ENCODE measurements at places on chromosomes 4 and X.

DNA sequence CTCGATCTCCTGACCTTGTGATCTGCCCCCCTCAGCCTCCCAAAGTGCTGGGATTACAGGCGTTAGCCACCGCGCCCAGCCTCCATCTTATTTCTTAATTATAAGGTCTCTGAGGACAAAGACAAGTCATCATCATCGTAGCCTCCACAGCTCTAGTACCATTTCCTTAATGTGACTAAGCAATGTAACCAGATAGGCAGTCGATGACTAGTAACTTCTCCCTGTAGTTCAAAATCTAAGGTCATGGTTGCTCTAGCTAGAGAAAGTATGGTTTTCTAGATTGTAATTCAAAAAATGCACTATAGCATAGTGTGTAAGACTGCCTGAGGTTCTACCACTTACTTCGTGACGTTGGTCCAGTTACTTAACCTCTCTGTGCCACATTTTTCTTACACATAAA, 6.9 kb downstream of the SLC39A8 start:
- DNase-seq = no peak

- DNase-seq = no peak
These were observed 55.0 kb downstream of the LRBA start for GRCh38 chr4:150960079-150960478.

GRCh38 chrX:68821616-68822015, 7.2 kb upstream of the EFNB1 start:
- no peak for DNase-seq

- no peak for DNase-seq
These were observed 357.9 kb downstream of the UNC5C start for GRCh38 chr4:95190751-95191436.

DNA sequence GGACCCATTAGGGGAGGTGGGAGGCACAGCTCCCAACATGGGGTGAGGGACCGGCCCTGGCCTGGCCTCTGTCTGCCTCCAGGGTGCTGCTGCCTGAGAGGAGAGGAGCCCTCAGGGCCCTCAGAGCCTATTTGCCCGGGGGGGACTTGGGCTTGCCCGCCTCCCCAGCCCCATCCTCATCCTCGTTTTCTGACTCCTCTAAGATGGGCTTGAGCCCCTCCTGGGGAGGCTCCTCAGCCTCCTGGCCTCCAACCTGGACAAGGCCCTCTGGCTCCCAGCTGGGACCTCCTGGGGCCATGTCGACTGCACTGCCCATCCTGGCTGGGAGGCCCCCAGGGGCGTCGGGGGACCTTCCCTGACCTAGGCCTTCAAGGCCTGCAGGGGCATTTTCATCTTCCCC, 2.8 kb downstream of the PNMA6F start:
- no peak for DNase-seq

GRCh38 chrX:100680756-100681155, 36.8 kb downstream of the SRPX2 start:
- DNase-seq = no peak

DNA sequence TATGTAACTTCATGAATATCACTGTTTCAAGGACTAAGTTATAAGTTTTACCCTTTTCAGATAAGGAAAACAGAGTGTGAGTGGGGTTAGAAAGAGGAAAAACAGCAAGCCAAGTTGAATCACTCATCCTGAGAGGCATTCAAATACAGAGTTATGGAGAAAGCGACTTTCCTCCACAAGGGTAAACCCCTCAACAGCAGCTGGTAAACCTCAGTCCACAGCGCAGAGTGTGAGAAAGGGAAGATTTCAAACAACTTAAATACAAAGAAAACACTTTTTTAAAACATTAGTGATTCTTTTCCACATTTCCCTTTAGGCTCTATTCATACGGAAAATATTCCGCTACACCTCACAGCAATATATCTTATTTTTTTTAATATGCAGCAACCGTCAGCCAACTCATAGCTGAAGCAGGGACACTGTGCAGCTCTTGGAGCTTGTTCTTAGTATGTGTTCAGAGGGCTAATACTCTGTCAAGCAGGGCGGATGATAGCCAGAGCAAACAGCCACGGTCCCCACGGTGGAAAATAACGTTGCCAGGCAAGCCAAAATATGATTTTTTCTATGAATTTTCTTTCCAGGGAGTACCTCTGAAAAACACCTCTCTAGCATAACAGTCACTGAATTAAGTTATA, 488.9 kb upstream of the FAT1 start:
- DNase-seq = no peak

DNA sequence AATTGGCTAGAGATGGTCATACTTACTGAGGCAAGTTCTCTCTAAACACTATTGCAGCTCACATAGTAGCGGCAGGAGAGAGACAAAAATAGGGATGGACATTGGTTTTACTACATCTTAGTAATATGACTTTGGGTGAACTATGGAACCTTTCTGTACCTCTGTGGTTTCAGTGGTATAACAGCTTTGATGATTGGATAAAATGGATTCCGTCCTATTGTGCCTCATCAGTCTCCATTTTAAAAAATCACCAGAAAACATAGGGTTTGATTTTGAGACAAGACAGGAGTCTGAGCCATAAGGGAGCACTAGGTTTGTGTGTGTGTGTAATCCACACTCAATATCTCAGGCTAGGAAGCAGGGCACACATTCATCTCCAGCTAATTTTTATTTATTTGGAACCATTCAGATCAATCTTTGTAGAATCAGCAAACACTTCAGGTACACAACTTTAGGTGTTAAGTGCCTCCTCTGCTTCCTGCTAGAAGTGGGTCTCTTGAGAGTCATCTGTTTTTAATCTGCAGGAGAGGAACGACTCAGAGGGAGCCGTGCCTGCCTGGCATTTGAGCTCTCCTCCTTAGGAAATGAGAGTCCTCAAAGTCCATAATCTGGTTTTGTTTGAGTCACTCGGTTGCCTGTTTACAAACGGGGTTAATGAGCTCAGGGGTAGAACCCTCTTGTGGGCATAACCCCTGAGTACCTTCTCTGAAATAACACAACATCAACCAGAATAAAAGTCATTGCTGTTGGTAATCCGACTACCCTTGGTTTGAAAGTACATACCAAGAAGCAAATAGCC, 238.5 kb upstream of the BOD1L1 start:
- DNase-seq = no peak

- no peak for DNase-seq
These were observed 1872.6 kb downstream of the ARAP2 start for GRCh38 chr4:34371676-34372075.

- DNase-seq = no peak
These were observed 76.5 kb downstream of the HAUS3 start for GRCh38 chr4:2165391-2165790.

DNA sequence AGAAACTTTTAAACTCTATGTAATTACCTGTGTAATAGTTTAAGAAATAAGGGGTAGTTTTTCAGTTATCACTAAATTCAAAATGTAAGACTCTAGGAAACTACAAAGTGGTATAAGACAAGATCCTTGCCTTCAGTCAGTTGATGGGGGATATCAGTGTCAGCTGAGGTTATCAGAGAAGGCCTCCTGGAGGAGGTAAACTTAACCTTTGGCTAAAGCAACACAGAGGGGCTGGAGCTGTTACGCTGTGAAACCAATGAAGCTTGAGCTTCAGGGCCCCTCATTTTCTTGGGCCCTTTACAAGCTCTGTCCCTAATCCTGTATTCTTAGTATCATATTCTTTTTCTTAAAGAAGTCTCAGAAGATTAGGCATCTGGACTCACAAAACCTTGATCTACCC, 35.9 kb downstream of the FAM13A start:
- DNase-seq = no peak

DNA sequence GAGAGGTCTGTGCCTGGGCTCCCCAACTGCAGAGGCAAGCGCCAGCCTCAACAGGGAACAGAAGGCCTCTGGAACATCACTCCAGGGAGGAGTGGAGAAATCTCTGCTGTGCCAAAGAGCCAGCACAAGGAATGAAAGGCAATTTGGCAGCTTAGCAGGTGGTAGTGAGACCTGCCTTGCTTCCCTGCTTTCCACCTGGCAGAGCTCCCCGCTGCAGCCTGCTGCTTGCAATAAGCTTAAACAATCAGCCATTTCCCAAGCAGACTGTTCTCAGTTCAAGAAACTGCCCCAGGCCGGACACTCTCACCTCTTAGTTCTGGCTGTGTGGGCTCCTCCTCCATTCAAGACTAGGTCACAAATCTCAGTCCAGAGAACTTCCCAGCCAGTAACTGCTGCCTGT, 370.6 kb downstream of the MAGEB5 start:
- DNase-seq = no peak

GRCh38 chrX:71151366-71151765, 6.7 kb downstream of the NLGN3 start:
- DNase-seq = no peak

GRCh38 chrX:4825550-4825949, 1112.1 kb upstream of the PRKX start:
- no peak for DNase-seq

GRCh38 chr4:6379767-6380745, 92.4 kb downstream of the PPP2R2C start:
- DNase-seq = no peak

DNA sequence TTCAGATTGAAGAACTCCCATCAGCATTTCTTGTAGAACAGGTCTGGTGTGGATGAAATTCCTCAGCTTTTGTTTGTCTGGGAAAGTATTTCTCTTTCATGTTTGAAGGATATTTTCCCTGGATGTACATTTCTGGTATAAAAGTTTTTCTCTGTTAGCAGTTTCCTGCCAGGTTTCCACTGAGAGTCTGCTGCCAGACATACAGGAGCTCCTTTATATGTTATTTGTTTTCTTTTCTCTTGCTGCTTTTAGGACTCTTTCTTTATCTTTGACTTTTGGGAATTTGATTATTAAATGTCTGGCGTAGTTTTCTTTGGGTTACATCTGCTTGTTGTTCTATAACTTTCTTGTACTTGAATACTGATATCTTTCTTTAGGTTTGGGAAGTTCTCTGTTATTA, 486.5 kb downstream of the ARAP2 start:
- DNase-seq = no peak

- DNase-seq = no peak
These were observed 83.1 kb downstream of the CC2D2A start for GRCh38 chr4:15552557-15553362.

- no peak for DNase-seq
These were observed 9.4 kb upstream of the MMAA start for GRCh38 chr4:145609481-145610427.

DNA sequence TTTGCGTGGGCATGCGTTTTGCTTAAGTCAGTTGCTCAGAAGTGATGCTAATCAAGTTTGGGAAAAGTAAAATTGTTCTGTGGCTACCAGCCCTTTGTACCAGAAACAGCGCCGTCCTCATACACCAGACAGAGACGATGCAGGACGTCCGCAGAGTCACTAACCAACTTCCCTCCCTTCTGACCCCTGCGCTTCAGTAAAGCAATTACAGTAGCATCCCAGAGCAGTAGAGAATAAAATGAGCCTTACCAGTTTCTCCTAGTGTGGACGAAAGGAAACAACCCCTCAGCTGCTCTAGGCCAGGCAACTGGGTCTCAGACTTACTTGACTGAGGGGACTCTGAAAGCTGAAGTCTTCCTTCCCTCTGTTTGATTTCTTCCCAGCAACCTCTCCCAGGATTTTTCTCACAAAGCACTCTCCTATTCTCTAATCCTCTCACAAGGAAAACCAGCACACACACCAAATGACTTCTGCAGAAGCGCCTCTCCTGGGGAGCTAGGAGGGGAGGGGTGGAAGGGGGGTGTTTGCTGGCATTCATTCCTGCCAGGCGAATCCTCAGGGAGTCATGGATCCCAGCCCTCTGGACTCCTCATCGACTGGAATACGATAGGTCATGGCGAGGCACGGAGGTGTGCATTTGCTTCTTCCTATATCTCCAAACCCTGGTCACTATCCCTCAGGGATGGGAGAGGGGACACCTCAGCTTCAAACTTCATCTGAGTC, 56.0 kb upstream of the MID1 start:
- DNase-seq = no peak

DNA sequence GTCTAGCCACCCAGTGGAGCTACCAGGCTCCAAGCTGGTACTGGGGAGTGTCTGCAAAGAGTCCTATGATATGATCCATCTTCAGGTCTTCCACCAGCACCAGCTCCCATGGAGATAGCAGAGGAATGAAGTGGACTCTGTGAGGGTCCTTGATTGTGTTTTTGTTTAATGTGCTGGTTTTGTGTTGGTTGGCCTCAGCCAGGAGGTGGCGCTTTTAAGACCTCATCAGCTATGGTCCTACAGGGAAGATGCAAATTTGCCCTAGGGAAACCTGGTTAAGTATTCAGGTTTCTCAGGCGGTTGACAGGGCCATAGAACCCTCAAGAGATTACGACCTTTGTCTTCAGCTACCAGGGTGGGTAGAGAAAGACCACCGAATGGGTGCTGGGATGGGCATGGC, 1141.1 kb downstream of the STIM2 start:
- DNase-seq = no peak

GRCh38 chr4:148982200-148982599, 540.0 kb upstream of the NR3C2 start:
- DNase-seq = no peak

All from nucleus accumbens (tissue), 56 donors.